Stimulated activated naive CD4-positive, alpha-beta T cell treated with Interleukin-2 at 50 U/mL for 16 hours (primary cell): ENCODE measurements at places on chromosomes 7 and 10.

- DNase-seq, result no peak
Measured at GRCh38 chr10:21138769-21139340, 241.7 kb upstream of the NEBL start.

DNA sequence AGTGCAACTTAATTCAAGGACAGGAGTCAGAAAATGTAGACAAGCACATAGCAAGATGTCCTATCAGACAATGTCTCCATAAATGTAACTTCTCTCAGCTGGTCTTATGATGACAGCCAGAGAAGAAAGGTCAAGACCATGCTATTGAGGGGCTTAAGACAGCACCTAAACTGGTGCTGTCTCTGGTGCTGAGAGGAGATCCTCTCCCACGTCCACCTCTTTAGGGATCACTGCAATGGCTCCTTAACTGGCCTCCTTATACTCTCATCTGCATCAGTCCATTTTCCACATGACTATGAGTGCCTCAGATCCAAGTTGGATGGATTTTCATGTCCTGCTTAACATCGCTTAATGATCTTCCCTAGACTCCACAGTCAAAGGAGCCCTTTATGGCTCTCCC lies 210.6 kb downstream of the ARL4A start:
- no peak for DNase-seq

DNA sequence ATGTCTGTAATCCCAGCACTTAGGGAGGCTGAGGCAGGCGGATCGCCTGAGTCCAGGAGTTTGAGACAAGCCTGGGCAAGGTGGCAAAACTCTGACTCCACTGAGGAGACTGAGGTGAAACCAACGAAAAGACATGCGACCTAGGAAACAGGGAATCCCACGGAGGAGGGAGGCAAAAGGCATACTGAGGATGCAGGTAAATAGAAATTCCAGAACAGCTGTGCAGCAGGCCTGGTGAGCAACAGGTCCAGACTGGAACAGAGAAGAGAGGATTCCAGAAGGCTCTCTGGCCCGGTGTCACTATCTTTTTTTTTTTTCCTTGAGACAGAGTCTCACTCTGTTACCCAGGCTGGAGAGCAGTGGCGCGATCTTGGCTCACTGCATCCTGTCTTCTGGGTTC lies 7.3 kb downstream of the KLRG2 start:
- no peak for DNase-seq

DNA sequence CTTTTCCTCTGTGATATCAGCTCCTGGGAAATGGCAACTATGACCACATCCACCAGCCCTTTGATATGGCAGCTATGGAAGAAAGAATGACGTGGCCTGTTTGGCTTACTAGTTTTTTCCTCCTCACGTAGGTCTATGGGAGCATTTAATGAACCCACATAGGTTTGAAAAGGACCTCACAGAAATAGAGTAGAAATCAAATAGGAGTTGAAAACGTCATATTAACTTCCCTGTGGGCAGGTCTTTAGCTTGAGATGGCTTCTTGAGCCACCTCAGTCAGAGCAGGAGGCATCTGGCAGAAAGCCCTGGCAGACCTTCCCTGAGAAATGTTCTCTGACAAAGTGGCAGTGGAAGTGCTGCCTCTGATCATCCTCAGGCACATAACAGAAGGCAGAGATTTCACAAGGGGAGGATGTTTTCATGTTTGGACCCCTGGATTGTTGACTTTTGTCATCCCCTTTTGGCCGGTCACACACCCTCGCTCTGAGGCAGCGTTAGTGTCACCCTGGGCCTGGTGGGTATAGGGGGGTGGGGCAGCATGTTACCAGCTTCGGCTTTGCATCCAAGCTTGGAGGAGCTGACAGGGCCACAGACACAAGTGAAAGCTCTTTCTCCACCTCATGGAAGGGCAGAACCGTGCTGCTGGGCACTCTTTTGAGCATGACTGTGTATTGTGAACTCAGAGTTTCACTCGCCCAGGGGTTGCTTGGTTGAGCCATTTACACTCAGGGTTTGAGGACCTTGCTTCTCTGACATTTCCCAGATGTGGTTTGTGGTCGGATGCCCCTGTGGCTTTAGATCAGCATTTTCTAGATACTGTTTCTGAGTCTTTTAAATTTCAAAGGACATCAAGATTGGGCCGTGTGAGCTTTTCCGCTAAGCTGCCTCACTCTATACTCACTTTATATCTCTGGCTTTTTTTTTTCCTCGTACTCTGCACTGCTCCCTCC lies 184.2 kb downstream of the STK31 start:
- DNase-seq, result no peak

GRCh38 chr7:104784686-104785085 lies 229.3 kb upstream of the KMT2E start:
- no peak for DNase-seq

- DNase-seq, result peak; percentile 69
Measured at GRCh38 chr7:45001138-45001694, 1.2 kb downstream of the CCM2 start.

DNA sequence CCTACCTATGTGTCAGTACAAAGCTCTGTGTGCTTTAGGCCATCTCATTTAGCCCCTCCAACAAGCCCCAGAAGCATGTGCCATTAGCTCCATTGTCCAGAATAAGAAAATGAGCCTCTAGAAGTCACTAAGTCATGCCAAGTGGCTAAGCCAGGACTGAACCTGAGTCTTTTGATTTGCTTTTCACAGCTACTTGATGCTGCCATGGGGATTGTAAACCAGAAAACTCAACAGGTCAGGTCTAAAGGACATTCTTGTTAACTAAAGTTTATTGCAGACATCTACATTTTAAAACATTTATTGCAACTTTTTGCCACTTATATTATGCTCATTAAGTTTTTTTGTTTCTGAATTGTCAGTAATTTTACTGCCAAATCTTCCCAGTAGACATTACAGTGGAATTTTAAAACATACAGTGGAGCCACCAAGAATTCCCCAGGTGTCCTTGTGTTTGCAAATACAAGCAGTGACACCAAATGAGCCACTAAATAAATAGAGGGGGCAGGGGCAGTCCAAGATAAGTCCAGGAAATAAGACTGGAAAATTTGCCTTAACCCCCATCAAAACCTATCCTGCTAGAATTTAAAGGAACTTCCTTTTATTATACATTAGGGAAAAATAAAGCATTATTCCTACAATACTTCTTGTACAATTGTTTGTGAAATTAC lies 115.9 kb downstream of the RAPGEF5 start:
- DNase-seq, result no peak

DNA sequence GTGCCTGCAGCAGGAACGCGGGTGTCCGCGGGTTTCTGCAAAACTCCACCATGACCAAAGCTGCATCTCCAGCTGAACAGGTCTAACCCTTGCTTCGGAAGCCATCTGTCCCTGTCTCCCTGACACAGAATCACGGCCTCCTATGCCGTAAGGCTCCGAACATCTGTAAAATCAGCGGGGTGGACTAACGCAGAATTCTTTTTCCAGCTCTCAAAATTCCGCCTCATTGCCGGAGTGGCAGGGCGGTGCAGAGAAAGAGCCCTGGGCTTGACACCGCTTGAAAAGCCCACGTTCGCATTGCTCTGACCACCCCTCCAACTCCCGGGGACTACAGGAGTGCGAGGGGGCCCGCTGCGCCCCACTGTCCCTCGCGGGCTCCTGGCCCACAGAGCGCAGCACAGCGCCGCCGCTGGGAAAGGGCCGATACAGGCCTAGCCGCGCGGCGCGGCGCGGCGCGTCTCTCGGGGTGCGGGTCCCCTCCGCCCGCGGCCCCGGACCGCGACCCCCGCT lies 409 bp downstream of the DNMBP start:
- no peak for DNase-seq

DNA sequence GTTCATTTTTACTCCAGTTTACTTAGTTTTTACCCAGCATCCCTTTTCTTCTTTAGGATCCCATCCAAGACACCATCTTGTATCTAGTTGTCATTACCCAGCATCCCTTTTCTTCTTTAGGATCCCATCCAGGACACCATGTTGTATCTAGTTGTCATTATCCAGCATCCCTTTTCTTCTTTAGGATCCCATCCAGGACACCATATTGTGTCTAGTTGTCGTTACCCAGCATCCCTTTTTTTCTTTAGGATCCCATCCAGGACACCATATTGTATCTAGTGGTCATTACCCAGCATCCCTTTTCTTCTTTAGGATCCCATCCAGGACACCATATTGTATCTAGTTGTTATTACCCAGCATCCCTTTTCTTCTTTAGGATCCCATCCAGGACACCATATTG lies 63.4 kb upstream of the GJD4 start:
- no peak for DNase-seq

- DNase-seq, result no peak
Measured at GRCh38 chr10:6786579-6787031, 206.5 kb upstream of the PRKCQ start.

DNA sequence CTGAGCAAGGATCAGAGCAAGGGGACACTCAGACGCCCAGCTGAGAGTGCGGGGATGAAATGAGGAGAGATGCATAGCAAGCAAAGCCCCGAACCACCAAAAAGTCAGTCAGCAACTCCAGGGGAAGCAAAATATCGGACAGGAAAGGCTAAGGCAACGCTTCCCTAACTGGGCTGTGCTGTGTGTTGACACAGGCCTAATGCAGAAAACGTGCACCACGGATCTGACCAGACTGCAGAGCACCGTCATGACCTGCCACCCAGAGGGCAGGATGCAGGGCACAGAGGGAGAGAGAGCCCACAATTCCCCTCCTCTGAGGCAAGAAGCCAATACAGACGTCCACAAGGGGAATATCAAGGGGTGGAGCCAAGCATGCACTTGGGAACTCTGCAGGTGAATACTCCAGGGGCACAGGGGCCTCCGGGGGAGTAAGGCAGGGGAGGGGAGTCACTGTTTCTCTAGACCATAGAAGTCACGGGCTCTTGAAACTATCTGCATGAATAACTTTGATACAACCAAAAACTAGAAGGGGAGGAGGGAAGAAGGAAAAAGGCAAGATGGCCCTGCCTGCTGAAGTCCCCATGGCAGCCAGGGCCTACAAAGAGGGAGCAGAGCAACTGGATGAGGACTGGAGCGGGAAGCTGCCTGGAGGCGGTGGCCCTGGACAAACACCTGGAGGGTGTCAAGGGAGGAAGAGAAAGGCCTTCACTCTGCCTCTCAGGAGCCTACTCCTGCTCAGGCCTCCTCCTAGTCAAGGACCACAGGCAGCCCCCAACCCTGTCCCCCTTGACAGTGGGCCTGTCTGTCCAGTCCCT lies 26.2 kb downstream of the GRID1 start:
- DNase-seq, result no peak

DNA sequence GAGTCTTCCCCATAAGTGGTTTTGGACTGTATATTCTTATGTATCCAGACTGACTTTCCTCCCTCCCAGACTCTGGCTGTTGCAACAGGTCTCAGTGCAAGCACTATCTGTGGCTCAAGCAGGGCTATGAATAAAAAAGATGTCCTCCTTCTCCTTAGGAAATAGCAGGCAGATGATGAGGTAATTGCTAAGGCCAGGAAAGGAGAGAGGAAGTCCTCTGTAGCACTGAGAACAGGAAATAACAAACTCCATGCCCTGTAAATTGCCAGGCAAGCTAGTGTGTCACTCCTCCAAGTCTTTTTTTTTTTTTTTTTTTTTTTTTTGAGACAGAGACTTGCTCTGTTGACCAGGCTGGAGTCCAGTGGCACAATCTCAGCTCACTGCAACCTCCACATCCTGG lies 900.1 kb downstream of the TYW1 start:
- no peak for DNase-seq

DNA sequence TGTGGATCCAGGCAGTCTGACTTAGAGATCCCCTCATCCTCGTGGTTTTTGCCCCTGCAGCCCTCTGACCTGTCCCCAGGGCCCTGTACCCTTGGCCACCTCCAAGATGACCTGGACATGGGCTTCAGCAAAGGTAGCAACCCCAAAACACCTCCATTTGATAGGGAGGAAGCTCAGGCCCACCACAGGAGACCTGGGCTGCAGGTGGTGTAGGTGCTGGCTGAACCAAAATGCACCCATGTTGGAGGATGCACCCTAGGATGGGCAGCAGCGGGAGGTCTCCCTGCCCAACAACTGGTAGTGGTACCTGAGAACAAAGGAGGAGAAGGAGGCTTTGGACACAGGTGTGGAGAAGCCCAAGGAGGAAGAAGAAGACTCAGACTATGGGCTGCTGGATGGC lies 188.7 kb downstream of the ZNF716 start:
- DNase-seq, result no peak

GRCh38 chr10:43814663-43815062 lies 166.0 kb upstream of the ZNF32 start:
- no peak for DNase-seq

GRCh38 chr10:58479045-58479444 lies 33.6 kb upstream of the BICC1 start:
- DNase-seq, result no peak

- DNase-seq, result no peak
Measured at GRCh38 chr7:149797771-149798170, 24.4 kb upstream of the ZNF467 start.

GRCh38 chr10:53770903-53771302 lies 998.3 kb upstream of the MBL2 start:
- no peak for DNase-seq

GRCh38 chr10:79555354-79556309 lies 4.6 kb downstream of the SFTPA2 start:
- DNase-seq, result no peak

- no peak for DNase-seq
Measured at GRCh38 chr10:4067931-4068561, 283.0 kb upstream of the KLF6 start.

DNA sequence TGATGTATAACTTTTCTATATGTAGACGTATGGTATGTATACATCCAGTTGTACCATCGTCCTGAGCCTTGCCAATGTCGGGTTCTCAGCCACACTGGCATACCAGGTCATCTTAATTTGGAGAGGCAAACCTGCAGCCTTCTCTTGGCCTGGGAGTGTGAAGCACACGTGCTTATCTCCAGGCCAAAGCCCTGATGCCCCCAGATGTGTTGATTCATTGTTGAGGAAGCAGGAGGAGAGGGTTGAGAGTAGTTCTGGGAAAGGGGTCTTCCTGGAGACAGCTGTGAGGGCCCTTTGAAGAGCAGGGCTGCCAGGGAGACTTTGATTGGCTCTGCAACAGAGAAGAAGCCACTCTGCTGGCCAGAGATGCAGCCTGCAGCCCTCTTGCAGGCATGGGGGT lies 155.6 kb downstream of the ARHGAP21 start:
- no peak for DNase-seq
